ENCODE measurements at places on chromosomes 7 and 10.

DNA sequence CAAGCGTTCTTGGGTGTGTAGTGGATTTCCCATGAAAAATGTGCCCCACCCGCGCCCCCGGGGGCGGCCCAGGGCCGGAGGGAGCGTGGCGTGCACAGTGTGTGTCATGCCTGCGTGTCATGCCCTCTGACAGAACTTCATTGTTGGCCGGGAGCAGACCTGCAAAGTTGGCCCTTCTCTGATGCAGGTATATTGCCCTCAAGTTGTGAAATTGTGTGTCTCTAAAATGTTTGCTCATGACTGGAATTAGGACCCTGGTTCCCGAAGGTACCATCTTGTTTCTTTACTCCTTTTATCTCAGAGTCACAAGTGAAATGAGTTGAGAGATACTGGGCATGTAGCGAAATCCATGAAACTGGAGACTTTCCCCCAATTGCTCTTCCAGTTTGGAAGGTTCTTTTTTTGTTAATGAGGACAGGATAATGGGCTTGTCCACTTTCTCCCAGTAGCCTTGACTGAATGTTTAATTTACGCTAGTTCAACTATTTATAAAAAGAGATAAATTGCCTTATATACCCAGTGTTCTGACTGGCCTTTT is 26.2 kb downstream of the ADK start:
- DNase-seq = peak; percentile 72

DNA sequence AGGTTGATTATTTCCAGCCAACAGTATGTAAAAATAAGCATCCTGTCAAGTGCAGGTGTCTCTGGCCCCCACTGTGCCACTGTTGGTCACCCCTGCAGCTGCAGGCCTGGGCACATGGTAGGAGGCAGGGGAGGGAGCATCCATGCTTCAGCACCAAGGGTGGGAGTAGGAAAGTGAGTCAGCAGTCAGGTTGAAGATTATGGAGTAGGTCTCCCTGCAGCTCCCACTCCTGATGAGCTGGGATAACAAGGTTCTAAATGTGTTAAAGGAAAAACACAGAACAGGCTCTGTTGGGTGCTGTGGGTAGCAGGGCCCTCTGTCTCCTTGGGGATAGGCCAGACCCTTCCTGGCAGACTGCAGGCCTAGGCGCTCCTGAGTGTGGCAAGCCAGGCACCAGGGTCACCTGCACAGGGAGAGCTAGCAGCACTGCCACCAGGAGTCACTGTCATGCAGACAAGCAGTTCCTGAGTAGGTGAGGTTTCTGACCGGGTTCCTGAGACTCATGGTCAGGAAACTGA is 59.3 kb downstream of the NUDCD3 start:
- DNase-seq = no peak

GRCh38 chr7:151824373-151824933 is 52.5 kb downstream of the PRKAG2 start:
- no peak for DNase-seq

- DNase-seq = no peak
Observed at GRCh38 chr10:28838908-28839307, 161.6 kb downstream of the BAMBI start.

GRCh38 chr10:97975598-97975997 is 54.8 kb downstream of the CRTAC1 start:
- no peak for DNase-seq

- DNase-seq = no peak
Observed at GRCh38 chr10:88232983-88233543, 350.1 kb downstream of the RNLS start.

DNA sequence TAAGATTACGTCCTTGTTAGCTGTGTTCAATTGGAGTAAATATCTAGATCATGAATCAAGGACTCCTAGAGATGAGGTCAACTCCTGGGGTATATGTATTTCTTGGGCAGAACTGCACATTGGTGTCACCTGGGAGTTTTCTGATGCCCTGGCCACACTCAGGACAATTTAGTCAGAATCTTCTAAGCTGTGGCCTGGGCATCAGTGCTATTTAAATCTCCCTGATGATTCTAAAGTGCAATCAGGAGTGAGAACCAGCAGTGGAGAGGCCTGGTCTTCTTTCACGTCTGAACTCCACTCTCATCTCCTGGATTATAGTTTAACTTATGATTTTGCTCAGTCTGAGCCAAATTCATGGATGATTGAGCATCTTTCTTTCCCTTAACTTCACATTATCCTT is 218.0 kb downstream of the BMPER start:
- no peak for DNase-seq

- no peak for DNase-seq
Observed at GRCh38 chr10:8416192-8416701, 361.8 kb downstream of the GATA3 start.

- no peak for DNase-seq
Observed at GRCh38 chr7:118006979-118007378, 133.7 kb upstream of the CTTNBP2 start.

Measured in AG20443 (cell line).